ENCODE measurements at places on chromosomes 4 and X.
A peak's percentile ranks its signal among the peaks of the same experiment; 100 is the strongest.

- DNase-seq, result no peak
Observed at GRCh38 chr4:39285853-39286252, 80.3 kb downstream of the RFC1 start.

- no peak for DNase-seq
Observed at GRCh38 chr4:140071806-140072205, 82.2 kb downstream of the MAML3 start.

DNA sequence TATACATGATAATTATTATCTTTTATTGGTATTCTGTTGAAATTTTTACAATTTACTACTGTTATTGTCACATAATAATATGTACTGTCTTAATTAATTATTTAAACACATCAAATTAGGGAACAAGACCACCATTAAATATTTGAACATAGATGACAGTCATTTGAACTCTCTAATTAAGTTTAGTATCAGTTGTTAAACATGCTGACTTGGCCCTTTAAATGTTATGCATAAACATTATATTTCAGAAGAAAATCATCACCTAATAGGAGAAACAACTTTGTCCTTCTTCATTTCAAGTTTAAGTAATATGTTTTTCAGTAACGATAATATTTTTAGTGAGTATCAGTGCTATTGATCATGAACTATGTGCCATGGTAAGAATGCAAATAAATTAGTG is 623.5 kb upstream of the GNPDA2 start:
- DNase-seq, result no peak

DNA sequence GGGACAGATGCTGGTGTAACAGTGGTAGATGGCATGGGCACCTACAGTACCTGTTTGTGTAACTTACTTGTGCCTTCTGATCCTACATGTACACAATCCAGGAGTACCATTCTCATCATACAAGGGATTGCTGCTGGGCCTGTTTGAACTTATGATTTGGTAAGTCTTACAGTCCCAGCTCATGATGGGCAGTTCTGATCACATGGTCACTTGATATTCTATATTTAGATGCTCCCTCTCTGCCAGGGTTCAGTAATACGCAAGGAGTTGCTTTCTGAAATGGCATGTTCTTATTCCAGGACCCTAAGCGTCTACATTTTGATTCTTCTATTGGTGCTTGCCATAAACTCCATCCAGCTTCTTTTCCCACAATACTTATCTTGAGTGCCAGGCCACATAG is 54.4 kb upstream of the ATP6AP2 start:
- no peak for DNase-seq

GRCh38 chr4:26900765-26901164 is 40.1 kb downstream of the STIM2 start:
- no peak for DNase-seq

- no peak for DNase-seq
Observed at GRCh38 chr4:122749704-122750454, 17.4 kb downstream of the BBS12 start.

DNA sequence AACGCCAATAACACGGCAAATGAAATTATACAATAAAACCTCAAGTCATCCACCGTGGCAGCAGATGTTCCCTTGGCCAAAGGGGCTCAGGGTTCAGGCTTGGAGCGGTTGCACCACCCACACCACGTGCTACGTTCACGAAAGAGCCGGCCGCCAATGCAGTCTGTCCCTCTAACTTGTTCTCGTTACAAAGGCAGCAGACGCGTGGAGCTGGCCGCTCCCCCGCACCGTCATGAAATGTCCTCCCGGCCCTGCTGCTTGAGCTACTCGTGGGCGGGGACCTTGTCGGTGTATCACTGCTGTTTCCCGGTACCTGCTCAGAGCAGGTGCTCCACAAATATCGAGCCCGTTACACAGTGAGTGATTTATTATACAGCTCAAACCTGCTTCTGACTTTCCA is 36.4 kb upstream of the MAN2B2 start:
- no peak for DNase-seq

GRCh38 chrX:13565511-13565910 is 3.9 kb upstream of the EGFL6 start:
- no peak for DNase-seq

- DNase-seq, result no peak
Observed at GRCh38 chrX:152276277-152276676, 137.9 kb upstream of the MAGEA10 start.

- DNase-seq, result no peak
Observed at GRCh38 chr4:37535872-37536271, 150.3 kb downstream of the RELL1 start.

- no peak for DNase-seq
Observed at GRCh38 chr4:19327364-19327763, 924.3 kb upstream of the SLIT2 start.

DNA sequence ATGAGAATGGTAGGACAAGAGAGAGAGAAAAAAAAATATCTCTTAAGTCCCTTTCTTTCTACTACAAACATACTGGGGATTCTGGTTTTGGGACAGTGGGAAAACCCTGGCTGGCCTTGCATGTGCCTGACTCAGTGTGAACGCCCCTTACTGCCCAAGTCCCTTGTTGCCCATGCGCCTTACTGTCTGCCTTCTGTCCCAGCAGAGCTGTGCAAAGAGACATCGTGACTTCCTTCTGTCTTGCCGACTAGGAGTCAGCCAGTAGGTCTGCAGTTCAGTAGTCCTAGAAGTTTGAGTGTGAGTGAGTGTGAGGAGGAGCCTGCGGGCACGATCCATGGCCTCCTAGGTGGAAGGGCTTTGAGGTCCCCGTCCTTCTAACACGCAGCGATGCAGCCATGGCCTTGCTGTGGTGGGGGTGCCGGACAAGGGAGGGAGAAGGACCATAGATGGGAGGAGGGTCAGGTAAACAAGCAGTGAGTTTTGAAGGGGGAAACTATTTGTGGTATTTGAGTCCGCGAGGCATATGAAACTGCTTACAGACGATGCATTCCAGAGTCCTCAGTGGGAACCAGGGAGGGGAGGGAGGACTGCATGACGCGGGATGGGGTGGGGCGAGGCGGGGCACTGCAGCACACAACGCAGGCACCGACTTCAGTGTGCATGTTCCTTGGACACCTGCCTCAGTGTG is at the start of gene XAGE2:
Gene XAGE2 (plus strand): TSS at position 654 of the 688 bp plus-strand sequence. CDS start 994 bp downstream, outside the sequence.
- no peak for DNase-seq

- DNase-seq, result no peak
Observed at GRCh38 chr4:123748806-123749205, 352.2 kb downstream of the SPRY1 start.

GRCh38 chr4:51999250-51999649 is 20.9 kb downstream of the LRRC66 start:
- no peak for DNase-seq

DNA sequence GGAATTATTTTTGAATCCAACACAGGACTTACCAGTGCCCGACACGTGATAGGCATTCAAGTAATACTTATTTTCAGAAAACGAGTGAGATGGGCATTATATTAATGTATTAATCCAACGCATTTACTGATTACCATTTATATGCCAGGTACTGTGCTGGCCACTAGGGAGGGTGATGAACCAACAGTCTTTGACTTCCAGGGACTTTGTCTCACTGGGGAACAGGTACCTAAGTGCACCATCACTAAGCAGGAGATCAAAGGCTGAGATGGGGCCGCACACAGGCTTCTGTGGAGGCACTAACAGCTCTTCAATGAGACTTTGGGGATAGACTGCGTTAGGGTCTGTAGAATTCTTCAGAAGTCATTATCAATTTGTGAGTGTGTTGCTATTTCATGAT is 5.7 kb upstream of the TADA2B start:
- DNase-seq, result no peak

GRCh38 chr4:1808396-1808795 is 15.3 kb downstream of the FGFR3 start:
- no peak for DNase-seq

GRCh38 chr4:99352602-99353537 is at the start of gene ADH1C:
Gene ADH1C (minus strand): TSS chr4:99352746. CDS start chr4:99352675, 71 bp downstream.
- no peak for DNase-seq

GRCh38 chr4:122701965-122702364 is 30.5 kb upstream of the BBS12 start:
- DNase-seq, result no peak

- DNase-seq, result no peak
Observed at GRCh38 chr4:167233685-167234315, 494 bp downstream of the SPOCK3 start.

GRCh38 chrX:132292793-132293192 is 73.5 kb upstream of the RAP2C start:
- DNase-seq, result peak; percentile 7

- no peak for DNase-seq
Observed at GRCh38 chr4:5366421-5366820, 315.1 kb downstream of the STK32B start.
